ENCODE measurements at places on chromosomes 2 and 18. TPM values are rescaled to one million over a fixed set of nuclear protein-coding genes. Genes with fewer than 3 reads are reported as not detected.

The MOCOS gene
- 0.05 TPM for total RNA-seq

The SLC16A14 gene
- total RNA-seq, result 0.60 TPM

The PAX3 gene
- total RNA-seq, result not detected

The LONRF2 gene
- total RNA-seq, result 0.29 TPM

The DYNC2LI1 gene
- total RNA-seq, result 2.9 TPM

The DSG4 gene
- total RNA-seq, result not detected

The CSRNP3 gene
- not detected for total RNA-seq

The LINC00305 gene
- total RNA-seq, result not detected

The FHOD3 gene
- total RNA-seq, result not detected

The HOXD8 gene
- not detected for total RNA-seq

The SLC1A4 gene
- 13.8 TPM for total RNA-seq

The EPB41L3 gene
- 0.41 TPM for total RNA-seq

The TLX2 gene
- total RNA-seq, result not detected

The ABCB11 gene
- 0.03 TPM for total RNA-seq

The TSHZ1 gene
- total RNA-seq, result 29.6 TPM

- DNase-seq, result no peak
Measured at GRCh38 chr2:66679442-66679841, 244.5 kb downstream of the MEIS1 start.

DNA sequence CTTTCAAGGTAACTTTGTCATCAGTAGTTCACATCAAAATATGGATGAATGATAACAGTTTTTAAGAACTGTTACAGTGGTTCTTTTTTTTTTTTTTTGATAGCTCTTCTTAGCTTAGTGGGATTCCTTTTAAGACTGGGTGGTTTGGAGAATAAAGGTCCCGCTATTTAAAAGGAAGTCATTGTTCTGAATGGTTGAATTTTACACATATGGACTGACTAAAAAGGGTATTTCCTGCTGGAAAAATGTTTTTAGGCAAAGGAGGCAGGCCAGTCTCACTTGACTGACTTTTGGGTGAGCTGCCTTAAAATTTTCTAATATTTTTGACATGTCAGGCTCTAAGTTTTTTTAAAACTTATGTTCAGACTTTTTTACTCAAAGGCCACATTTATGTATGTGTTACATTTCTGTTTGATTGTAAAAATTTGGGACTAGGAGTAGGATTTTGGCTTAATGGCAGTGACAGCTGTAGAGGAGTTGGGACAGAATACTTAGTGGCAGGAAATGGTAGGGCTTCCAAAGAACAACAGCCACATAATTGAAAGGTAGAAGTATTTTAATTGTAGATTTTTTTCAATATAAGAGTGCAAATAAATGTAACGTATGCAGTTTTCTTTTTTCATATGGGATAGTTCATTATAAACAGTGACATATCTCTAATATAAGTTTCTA lies 13.7 kb downstream of the VAPA start:
- DNase-seq, result no peak

DNA sequence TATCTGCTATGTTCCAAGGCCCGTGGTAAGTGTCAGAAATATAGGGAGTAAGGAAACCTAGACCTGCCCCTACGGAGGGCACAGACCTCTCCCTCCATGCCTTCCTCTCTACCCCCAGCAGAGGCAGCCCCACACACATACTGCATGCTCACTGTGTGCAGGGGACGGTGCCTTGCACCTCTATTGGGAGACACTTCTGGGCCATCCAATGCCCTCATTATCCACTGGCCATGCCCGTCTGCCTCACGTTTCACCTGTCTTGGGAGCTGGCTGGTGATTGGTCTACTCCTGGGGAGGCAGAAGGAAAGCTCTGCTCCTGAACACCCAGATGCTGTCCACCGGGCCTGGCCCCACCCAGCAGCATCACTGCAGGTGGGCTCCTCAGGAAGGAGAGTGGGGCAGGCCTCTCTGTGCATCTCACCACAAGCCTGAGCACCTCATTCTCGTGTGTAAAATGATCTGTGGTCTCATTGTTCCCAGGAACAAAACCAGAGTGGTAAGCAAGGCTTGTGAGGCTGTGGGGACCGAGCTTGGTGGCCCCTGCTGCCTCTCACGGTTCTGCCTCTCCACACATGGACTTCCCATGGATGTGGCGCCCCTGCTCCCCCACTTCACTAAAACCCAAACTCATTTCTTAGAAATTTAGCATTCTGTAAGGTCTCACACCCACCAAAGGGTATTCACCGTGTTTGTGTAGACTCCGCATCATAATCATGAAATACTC lies 312.5 kb upstream of the HS6ST1 start:
- DNase-seq, result no peak

DNA sequence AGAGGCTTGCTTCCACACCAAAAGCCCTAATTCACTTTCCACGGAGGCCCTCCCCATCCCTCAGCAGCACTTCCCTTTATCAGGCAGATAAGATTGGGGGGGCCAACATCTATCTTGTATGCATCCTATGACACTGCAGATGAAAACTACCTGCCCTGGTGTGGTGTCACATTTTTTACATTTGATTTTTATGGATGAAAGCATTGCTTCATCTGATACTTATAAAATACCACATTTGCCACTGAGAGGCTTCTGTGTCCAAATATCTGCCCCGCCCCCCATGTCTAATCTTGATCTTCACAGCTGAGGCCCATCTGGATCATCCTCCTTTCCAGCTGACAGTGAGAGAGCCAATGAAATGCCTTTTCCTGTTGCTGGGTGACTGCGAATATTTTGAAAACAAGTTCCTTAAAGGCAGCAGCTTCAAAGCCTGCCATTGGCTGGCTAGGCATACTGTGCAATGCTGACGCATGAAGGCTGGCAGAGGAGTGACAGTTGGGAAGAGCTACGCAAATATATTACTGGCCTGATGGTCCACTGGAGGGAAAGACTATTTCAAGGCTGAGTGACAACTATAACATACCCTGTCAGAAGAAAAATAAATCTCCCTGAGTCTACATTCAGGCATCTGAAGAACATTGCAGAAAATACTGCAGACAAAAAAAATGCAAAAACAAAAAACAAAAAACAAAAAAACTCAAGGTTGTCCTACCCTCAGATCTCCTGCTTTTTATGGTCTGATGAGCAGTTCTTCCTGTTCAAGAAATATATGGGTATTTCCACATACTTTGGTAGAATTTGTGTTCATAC lies 318.7 kb downstream of the PDE11A start:
- DNase-seq, result peak; percentile 14

DNA sequence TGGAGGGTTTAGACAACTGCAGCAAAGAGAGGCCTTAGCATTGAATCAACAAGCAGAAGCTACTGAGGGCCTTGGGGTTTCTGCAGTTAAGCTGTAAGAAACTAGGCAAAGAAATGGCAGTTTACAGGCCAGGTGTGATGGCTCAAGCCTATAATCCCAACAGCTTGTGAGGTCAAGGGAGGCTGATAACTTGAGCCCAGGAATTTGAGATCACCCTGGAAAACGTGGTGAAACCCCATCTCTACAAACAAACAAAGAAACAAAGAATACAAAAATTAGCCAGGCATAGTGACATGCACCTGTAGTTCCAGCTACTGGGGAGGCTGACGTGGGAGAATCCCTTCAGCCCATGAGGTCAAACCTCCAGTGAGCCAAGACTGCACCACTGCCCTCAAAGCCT lies 421.6 kb upstream of the CHST9 start:
- DNase-seq, result no peak

GRCh38 chr2:67130531-67131256 lies 266.4 kb upstream of the ETAA1 start:
- no peak for DNase-seq

DNA sequence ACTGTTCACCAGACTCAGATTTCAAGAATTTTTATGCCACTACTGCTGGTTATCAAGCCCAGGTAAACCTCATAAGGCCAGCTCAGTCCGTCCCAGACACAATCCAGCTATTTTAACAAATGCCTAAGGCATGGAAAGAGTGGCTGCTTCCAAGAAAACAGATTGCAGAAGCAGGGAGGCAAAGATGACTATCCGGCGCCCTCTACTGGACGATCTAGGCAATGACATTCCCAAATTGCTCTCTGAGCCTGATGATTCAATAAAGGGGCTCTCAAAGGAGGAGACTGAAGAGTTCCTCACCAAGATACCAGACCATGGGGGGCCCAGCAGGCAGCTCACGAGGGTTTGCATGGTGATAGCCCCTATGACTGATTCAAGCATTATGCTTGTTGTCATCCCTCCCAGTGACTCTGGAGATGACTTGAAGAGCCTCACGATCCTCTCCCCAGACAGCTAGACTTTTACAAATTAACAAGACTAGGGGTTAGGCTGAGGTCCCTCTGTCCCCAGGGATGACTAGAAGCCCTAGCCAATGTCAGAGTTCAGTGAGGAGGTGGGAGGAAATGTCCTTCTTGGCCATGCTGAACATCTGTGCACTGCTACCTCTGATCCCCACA lies 25.0 kb downstream of the SERPINB8 start:
- peak; percentile 28 for DNase-seq

GRCh38 chr18:49514577-49514976 lies 27.5 kb upstream of the C18orf32 start:
- no peak for DNase-seq

DNA sequence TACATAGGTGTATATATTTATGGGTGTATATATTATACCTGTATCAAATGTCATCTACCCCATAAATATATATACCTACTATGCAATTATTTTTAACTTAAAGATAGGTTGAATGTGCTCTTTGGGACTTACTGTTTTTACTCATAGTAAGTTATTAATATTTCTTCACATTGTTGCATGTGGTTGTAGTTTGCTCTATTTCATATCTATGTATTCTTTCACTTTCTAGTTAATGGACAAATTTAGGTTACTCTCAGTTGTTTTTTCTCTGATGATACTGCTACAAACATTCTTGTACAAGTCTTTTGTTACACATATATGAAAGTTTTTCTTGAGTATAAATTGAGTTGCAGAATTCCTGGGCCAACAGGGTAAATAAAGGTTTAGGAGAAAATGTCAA lies 601.8 kb upstream of the ID2 start:
- no peak for DNase-seq

DNA sequence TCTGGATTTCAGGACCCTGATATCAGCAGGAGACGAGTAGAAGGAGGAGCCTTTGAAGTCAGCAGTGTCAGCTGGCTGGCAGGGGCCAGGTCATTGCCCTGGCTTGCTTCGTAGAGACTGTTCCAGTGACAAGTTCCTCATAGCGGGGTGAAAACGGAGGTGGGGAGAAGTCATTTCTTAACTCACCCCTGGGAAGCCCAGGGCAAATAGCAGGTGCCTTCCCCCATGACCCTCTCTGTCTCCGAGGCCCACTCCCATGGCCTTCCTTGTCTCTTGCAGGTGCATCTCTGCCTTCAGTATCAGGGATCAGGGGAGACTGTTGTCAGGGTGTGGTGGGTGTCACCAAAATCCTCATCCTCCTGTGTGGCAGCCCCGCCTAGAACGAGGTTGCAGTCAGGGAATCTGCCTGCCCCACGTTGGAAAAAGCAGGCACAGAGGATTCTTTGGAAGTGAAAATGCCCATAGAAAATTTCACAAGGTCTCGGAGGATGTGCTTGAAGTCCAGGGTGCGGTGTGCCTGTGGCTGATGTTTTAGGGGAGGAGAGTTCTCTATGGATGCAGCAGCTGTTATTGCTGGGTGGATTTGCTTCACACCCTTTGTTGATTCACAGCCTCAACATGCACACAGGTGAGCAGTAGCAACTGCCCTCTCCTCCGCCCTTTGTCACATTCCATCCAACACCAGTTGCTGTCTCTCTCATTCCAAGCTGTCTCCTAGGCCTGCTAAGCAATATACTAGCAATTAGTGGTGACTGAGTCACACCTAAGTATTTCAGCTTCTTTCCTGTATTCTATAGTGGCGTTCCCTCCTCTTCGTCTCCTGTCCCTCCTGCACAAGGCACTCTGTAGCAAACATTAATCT lies 142.6 kb upstream of the FHL2 start:
- DNase-seq, result no peak

GRCh38 chr2:199987586-199987985 lies 32.2 kb downstream of the MAIP1 start:
- DNase-seq, result no peak

GRCh38 chr2:64731746-64732145 lies 78.0 kb upstream of the SERTAD2 start:
- DNase-seq, result no peak

- DNase-seq, result no peak
Measured at GRCh38 chr2:24540011-24540477, 49.0 kb downstream of the NCOA1 start.

- no peak for DNase-seq
Measured at GRCh38 chr2:237455764-237456163, 31.3 kb upstream of the MLPH start.

- DNase-seq, result no peak
Measured at GRCh38 chr2:150612957-150613710, 125.7 kb upstream of the RND3 start.

GRCh38 chr2:85152895-85153294 lies 19.7 kb downstream of the TCF7L1 start:
- DNase-seq, result no peak

DNA sequence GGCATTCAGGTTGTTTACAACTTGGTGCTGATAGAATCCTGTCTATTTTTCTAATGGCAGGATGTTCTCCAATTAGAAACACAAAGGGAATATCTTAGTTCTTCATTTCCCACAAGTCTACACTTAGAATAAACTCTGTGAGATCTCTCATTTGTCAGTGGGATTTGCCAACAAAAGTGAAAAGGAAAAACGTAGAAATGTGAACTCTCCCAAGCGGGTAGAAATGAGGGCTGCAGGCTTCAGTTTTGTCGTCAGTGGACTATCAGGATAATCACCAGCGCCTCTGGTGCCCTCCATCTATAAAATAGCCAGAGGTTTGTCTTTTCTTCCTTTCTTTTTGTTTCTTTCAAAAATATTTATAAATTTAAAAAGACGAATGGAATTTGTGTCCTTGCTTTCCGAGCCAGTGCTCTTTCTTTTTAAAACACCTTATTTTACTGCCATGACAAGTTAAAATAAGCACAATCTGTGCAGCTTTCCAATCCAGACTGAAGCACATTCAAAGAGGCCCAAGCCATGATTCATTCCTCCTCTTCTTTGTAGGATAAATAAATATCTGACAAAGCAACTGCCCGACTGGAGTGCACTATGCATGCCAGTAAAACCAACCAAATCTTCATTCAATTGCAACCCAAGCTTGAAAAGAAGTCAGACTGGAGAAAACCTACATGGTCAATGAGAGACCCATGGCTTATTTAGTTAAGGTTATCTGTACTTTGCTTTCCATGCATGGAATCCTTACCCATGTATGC lies 185.8 kb downstream of the ANKRD44 start:
- DNase-seq, result no peak
